ENCODE measurements at places on chromosomes 5 and 9. TPM values are rescaled to one million over a fixed set of nuclear protein-coding genes. Genes with fewer than 3 reads are reported as not detected.
A peak's percentile ranks its signal among the peaks of the same experiment; 100 is the strongest.

Gene IL9
- not detected for total RNA-seq

Gene SOHLH1
- total RNA-seq: not detected

Gene GAPT
- not detected for total RNA-seq

Gene GGTA1
- total RNA-seq: not detected

Gene FBP2
- total RNA-seq: not detected

Gene HK3
- 0.21 TPM for total RNA-seq

- no peak for DNase-seq
- peaks cover 38% of the 10 kb centered on the region for H3K36me3 ChIP-seq
- no peak overlapping the region for H3K27ac ChIP-seq
- no peak overlapping the region for H3K4me3 ChIP-seq
- H3K4me1 ChIP-seq: peaks cover 2% of the 10 kb centered on the region
- no peaks in the 10 kb centered on the region for H3K27me3 ChIP-seq
These were observed 42.8 kb upstream of the HK3 start for GRCh38 chr5:176941951-176942350.

- H3K4me3 ChIP-seq: no peak overlapping the region
- H3K27me3 ChIP-seq: peaks cover 21% of the 10 kb centered on the region
- H3K36me3 ChIP-seq: no peaks in the 10 kb centered on the region
- H3K27ac ChIP-seq: no peak overlapping the region
- no peaks in the 10 kb centered on the region for H3K4me1 ChIP-seq
- DNase-seq: no peak
These were observed 373.0 kb upstream of the CCNH start for GRCh38 chr5:87785554-87786335.

DNA sequence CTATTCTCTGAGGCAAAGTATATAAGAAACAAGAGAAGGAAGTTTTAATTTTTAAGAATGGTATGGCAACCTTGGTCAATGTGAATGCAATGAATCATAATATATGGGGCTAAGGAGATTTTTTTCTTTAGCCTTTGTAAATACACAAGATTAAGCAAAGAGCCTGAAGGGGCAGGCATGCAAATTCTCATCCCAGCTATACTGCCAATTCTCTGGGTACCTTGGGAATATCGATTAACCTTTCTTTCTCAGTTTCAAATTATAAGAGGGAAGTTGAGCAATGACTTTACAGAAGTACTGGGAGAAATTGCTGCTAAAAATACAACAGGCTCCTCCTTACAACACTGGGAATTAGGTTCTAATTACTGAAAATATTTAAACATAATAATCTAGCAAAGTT, 97.5 kb downstream of the MRPS27 start:
- H3K4me3 ChIP-seq: no peak overlapping the region
- H3K27me3 ChIP-seq: no peaks in the 10 kb centered on the region
- H3K36me3 ChIP-seq: peaks cover 63% of the 10 kb centered on the region
- DNase-seq: no peak
- H3K4me1 ChIP-seq: peaks cover 3% of the 10 kb centered on the region

DNA sequence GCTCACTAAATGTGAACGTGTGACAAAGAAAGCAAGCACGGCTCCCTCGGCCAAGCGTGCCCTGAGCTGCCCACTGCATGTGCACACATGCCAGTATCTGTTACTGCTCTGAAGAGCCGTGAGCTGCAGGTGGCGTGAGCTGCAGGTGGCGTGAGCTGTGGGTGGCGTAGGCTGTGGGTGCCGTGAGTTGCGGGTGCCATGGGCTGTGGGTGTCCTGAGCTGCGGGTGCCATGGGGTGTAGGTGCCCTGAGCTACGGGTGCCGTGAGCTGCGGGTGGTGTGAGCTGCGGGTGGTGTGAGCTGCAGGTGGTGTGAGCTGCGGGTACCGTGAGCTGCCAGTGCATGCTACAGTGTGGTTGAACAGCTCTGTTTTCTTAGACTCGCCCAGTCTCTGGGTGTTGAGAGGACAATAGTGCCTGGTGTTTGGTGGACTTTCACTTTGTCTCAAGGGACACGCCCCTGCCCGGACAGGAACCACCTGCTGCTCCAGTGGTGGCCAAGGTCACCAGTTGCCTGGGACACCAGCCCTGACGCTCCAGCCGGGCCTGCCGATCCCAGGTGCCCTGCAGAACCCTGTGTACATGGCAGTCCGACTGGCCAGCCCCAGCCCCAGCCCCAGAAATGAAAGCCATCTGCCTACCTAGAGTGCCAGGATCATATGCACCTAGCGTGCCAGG, 6.7 kb downstream of the CCDC187 start:
- no peak overlapping the region for H3K4me3 ChIP-seq
- no peak overlapping the region for H3K27ac ChIP-seq
- H3K36me3 ChIP-seq: no peaks in the 10 kb centered on the region
- H3K4me1 ChIP-seq: no peaks in the 10 kb centered on the region

DNA sequence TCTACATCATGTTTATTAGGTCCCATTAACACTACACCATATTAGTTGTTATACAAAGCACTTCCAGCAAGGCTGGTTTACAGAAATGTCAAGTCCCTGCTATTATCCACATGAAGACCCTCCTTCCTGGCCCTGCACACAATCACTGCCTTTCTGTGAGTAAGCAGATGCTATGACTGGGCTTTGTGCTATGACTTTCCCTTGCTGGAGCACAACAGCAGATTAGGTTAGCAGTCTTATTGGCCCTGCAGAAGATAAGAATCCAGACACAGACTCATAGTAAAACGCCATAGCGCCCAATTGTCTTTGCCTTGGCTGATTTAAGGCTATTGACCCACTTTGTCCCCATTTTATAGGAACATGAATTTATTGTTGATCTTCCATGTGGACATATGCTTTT, 228.9 kb upstream of the ACTBL2 start:
- H3K27ac ChIP-seq: no peak overlapping the region
- H3K27me3 ChIP-seq: no peaks in the 10 kb centered on the region
- no peaks in the 10 kb centered on the region for H3K36me3 ChIP-seq
- no peaks in the 10 kb centered on the region for H3K4me1 ChIP-seq
- no peak overlapping the region for H3K4me3 ChIP-seq
- DNase-seq: no peak

DNA sequence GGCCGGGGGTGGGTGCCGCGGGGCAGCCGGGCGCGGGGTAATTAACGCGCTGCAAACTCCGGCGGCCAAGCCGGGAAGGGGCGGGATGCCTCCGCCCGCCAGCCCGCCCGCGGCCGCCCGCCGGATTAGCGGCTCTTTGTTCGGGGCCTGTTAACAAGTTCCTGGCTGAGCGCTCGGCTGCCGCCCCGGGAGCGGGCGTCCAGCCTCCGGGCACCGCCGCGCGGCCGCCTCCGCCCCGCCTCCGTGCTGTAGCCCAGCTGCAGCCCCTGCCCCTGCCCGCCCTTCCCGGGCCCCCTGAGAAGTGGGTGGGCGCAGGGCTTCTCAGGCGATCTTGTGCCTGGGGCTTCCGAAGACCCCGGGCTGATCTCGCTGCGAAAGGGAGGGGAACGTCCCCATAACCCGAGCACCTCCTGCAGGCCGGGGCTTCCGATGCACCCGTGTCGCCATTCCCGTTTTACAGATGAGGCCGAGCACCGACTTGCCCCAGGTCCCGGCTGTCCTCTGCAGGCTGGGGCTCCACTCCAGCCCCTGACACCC, 7.5 kb downstream of the UNC5A start:
- no peak overlapping the region for H3K4me3 ChIP-seq
- peaks cover 59% of the 10 kb centered on the region for H3K27me3 ChIP-seq
- H3K27ac ChIP-seq: no peak overlapping the region
- no peak for DNase-seq
- H3K36me3 ChIP-seq: no peaks in the 10 kb centered on the region
- H3K4me1 ChIP-seq: peaks cover 10% of the 10 kb centered on the region

DNA sequence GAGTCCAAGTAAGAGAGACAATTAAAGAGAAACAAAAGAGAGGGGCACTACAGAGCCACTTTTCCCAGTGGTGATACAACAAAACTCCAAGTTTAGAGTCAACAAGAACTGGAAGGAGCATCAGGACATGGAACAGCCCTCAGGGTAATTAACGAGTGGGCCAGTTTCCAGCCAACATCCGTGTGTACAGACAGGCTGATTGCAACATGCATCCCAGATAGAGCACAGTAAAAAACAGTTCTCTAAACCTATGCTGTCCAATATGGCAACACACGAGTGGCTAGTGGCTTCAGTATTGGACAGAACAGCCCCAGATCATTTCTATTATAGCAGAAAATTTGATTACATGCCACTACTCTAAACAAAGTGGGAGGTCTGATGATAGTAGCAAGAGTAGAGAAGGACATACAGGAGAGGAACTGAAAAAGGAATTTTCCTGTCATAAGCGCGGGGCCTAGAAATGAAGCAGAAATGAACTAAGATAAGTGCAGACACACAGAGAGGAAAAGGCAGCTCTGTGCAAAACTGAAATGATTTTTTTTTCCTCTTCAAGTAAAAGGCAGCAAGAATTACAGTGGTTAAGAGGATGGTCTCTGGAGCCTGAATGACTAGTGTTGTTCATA, 175.6 kb upstream of the CCNG1 start:
- no peaks in the 10 kb centered on the region for H3K27me3 ChIP-seq
- DNase-seq: no peak
- no peaks in the 10 kb centered on the region for H3K4me1 ChIP-seq
- no peaks in the 10 kb centered on the region for H3K36me3 ChIP-seq

- DNase-seq: no peak
- peak overlapping the region; percentile 73 for H3K27ac ChIP-seq
- no peak overlapping the region for H3K4me3 ChIP-seq
- H3K4me1 ChIP-seq: peaks cover 49% of the 10 kb centered on the region
These were observed 2.5 kb downstream of the SREK1IP1 start for GRCh38 chr5:64765804-64766504.

Measured in activated CD4-positive, alpha-beta T cell treated with anti-CD3 and anti-CD28 coated beads, Interleukin-2, amount 10 ng/mL, durations not matched to agents 7 days and 5 days (primary cell).